ENCODE measurements at places on chromosomes 5 and 9. TPM values are rescaled to one million over a fixed set of nuclear protein-coding genes. Genes with fewer than 3 reads are reported as not detected.

The CYSRT1 gene
- 0.16 TPM for total RNA-seq

The ACSL6 gene
- total RNA-seq = 0.57 TPM

The GMCL2 gene
- total RNA-seq = not detected

The CTXN3 gene
- not detected for total RNA-seq

The GTF2H2 gene
- 6.5 TPM for total RNA-seq

The DPYSL3 gene
- total RNA-seq = 77.1 TPM

The AP3B1 gene
- 32.9 TPM for total RNA-seq

The QRFP gene
- not detected for total RNA-seq

The OTULINL gene
- 0.49 TPM for total RNA-seq

The TXNDC8 gene
- total RNA-seq = not detected

The PLPP7 gene
- 1.8 TPM for total RNA-seq

The LHX6 gene
- 14.1 TPM for total RNA-seq

The CDH12 gene
- not detected for total RNA-seq

The EIF4E1B gene
- total RNA-seq = not detected

The SLC4A9 gene
- total RNA-seq = under 0.01 TPM

The IL7R gene
- 1.9 TPM for total RNA-seq

The SETD9 gene
- 8.6 TPM for total RNA-seq

The OR1L1 gene
- total RNA-seq = not detected

The GRM6 gene
- total RNA-seq = not detected

The SLC36A1 gene
- 3.2 TPM for total RNA-seq

The IFNA21 gene
- total RNA-seq = not detected

The ANKS6 gene
- 11.1 TPM for total RNA-seq

The KIF24 gene
- total RNA-seq = 2.3 TPM

The CARTPT gene
- not detected for total RNA-seq

The PCDHGC5 gene
- 0.32 TPM for total RNA-seq

The CDH9 gene
- not detected for total RNA-seq

The GCNT4 gene
- 0.25 TPM for total RNA-seq

The GPBP1 gene
- total RNA-seq = 43.7 TPM

The MEF2C gene
- total RNA-seq = 75.9 TPM

The PDLIM4 gene
- total RNA-seq = 15.7 TPM

The CNTNAP3 gene
- total RNA-seq = 18.5 TPM

The MEGF10 gene
- 0.16 TPM for total RNA-seq

The PIP5KL1 gene
- 0.97 TPM for total RNA-seq

The PCA3 gene
- total RNA-seq = under 0.01 TPM

The MIGA2 gene
- total RNA-seq = 19.8 TPM

Data from bladder microvascular endothelial cell (primary cell).